ENCODE measurements at places on chromosomes 1 and 21. TPM values are rescaled to one million over a fixed set of nuclear protein-coding genes. Genes with fewer than 3 reads are reported as not detected.

- H3K27ac ChIP-seq = no peak overlapping the region
- no peaks in the 10 kb centered on the region for H3K36me3 ChIP-seq
- DNase-seq = no peak
- H3K27me3 ChIP-seq = no peaks in the 10 kb centered on the region
- H3K4me1 ChIP-seq = no peaks in the 10 kb centered on the region
- H3K4me3 ChIP-seq = no peak overlapping the region
Observed at GRCh38 chr21:43331962-43332828, 94.7 kb downstream of the SIK1 start.

DNA sequence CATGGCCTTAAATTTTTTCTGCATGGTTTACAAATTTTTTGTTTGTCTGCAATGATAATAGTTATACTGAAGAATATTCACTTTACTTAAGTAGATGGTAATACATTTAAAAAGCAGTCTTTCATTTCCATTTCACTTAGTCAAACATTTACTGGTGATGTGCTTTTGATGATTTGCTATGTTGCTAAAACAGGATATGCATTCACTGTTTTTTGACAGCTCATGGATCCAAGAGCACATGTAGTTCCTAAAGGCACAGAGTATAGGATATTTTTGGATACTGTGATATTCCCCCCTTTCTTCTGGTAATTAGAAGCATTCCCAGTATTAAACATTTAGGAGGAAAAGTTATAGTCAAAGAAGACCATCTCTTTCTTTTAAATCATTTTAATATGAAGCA lies 45.9 kb downstream of the RAP1A start:
- no peak overlapping the region for H3K4me3 ChIP-seq
- DNase-seq = no peak
- no peak overlapping the region for H3K27ac ChIP-seq

DNA sequence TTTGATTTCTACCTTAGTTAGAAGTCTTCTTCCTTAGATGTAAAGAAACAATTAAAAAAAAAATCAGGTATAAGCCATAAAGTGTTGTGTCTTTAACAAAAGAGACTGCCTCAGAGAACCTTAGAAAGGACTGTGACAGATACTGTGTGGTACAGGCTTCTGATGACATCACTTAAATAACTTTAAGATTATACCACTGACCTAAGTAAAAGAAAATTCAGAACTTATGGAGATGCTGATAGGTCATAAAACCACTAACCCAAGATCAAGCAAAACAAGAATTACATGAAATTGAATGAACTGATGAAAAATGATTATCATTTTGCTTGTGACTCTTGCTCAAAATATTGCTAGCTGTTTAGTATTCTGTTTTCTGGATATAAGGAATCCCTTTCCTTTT lies 220.8 kb downstream of the NRIP1 start:
- H3K36me3 ChIP-seq = no peaks in the 10 kb centered on the region
- no peak for DNase-seq
- no peak overlapping the region for H3K27ac ChIP-seq
- no peak overlapping the region for H3K4me3 ChIP-seq
- H3K4me1 ChIP-seq = no peaks in the 10 kb centered on the region

DNA sequence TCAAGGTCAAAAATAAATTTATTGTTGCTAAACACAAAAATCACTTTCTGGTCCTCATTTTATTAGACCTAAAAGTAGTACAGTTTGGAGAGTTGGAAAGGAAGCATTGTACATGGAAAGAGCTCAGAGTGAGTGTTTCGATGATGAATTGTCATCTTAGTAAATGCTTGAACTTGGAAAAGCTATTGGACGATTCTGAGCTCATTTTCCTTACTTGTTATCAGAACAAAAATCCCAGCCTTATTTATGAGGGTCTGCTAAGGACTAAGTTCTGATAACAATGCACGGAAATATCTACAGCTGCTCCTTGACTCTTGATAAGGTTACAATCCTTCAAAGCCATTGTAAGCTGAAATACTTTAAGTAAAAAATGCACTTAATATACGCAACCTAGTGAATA lies 710.0 kb upstream of the PTBP2 start:
- no peaks in the 10 kb centered on the region for H3K36me3 ChIP-seq
- H3K27ac ChIP-seq = no peak overlapping the region
- no peak for DNase-seq

DNA sequence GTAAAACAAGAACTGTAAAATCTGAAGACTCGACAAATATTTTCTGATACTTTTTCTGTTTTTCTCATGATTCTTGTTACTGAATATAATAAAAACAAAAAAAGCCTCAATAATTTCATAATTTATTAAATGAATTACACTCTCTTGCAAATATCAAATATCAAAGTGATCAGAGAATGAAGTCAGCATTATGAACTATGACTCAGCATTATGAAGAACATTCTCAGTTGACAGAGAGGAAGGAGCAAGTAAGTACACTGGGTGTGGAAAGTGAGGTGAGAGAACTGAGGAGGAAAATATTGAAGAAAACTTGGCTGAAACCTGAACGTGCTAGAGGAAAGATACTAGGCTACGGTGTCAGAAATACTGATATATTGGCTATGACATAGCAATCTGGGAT lies 529.5 kb downstream of the KCNT2 start:
- no peak overlapping the region for H3K4me3 ChIP-seq
- no peak overlapping the region for H3K27ac ChIP-seq
- peaks cover 18% of the 10 kb centered on the region for H3K27me3 ChIP-seq
- no peaks in the 10 kb centered on the region for H3K36me3 ChIP-seq
- no peak for DNase-seq

The KLF17 gene
- not detected for total RNA-seq

The GJA5 gene
- 0.28 TPM for total RNA-seq

The KRTAP11-1 gene
- not detected for total RNA-seq

The FAM72D gene
- total RNA-seq = 11.9 TPM

The KCNN3 gene
- 1.5 TPM for total RNA-seq

Data from A673 (cell line).